ENCODE measurements at places on chromosomes 2 and 18.

DNA sequence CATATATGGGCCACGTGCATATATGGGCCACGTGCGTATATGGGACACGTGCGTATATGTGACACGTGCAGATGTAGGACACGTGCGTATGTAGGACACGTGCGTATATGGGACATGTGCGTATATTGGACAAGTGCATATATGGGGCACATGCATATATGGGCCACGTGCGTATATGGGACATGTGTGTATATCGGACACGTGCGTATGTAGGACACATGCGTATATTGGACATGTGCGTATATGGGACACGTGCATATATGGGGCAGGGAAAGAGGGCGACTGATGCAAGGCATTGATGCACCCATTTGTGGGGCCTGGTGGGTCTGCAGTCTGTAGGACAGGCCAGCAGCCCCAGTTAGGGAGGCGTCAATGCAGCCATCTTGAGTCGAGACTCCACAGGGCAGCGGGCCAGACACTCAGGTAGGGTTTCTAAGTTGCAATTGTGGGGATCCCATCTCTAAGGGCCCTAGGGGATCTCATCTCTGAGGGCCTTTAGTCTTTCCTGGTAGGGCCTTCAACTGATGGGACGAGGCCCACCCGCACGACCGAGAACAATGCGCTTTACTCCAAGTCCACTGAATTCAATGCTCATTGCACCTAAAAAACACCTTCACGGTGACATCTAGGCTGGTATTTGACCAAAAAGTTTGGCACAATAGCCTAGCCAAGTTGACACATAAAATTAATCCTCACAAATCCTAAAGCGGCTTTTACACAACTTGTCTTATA lies 92.3 kb upstream of the ZNF516 start:
- no peak for DNase-seq

DNA sequence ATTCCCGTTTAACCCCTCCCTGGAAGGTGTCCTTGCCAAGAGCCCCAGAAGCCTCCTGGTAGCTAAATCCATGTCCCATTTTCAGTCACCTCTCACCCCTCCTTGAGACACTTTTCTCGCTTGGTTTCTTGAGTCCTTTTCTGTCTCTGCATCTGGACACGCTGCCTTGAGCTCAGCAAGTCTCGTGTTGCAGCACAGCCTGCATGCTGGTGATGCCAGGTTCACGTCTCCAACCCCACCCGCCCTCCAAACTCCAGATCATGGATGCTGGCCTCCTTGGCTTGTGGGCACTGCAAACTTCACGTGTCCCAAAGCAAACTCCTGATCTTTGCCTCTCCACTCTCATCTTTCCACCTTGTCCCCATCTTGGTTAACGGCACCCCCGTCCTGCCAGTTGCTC lies 39.3 kb downstream of the CENPO start:
- no peak for DNase-seq

DNA sequence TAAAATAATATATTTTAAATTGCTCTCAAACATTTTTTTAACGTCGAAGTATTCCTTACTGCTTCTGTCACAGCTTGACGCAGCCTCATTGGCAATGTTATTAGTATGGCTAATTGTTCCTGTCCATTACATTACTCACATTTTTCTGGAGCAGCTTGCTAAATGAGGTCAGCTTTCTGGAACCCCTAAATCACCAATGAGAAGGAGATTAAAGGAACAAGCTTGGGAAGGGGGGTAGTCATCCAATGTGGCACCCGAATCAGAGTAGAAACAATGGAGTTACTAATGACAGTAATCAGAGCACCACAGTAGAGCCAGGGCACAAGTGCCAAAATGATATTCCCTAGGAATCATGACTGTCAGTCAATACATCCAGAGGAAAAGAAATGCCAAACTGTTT lies 5.1 kb downstream of the NEUROD1 start:
- DNase-seq = no peak

- DNase-seq = no peak
Measured at GRCh38 chr2:113877711-113878598, 11.9 kb upstream of the ACTR3 start.

- no peak for DNase-seq
Measured at GRCh38 chr2:20291106-20291564, 59.5 kb downstream of the PUM2 start.

DNA sequence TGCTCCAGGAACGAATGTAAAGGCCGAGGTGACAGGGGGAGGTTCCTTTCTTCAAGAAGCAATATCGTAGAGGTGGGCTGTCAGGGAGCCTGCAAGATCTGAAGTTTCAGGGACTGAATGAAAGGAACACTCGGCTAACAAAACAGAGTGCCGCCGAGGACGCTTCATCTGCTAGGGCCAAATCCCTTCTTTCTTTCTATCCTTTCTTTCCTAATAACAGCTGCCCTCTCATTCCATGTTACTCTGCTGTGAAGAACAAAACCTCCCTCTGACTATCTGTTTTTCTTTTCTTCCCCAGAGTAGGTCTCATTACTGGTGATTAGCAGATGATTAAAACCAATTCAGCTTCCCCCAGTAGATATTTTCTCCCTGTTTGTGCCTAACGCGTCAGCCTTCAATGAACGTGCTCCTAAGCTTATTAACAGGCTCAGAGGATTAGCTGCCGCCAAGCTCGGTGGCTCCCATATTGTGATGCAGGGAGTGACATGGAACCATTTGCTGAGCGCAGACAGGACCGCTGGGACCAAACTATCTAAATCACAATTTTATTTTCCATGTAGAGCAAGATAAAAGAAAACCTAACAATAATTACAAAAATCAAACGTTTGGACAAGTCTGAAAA lies 414.6 kb downstream of the TMEM182 start:
- no peak for DNase-seq

GRCh38 chr18:58300867-58301266 lies 256.8 kb downstream of the NEDD4L start:
- DNase-seq = no peak

GRCh38 chr2:95086017-95086416 lies 35.6 kb downstream of the MRPS5 start:
- DNase-seq = no peak

DNA sequence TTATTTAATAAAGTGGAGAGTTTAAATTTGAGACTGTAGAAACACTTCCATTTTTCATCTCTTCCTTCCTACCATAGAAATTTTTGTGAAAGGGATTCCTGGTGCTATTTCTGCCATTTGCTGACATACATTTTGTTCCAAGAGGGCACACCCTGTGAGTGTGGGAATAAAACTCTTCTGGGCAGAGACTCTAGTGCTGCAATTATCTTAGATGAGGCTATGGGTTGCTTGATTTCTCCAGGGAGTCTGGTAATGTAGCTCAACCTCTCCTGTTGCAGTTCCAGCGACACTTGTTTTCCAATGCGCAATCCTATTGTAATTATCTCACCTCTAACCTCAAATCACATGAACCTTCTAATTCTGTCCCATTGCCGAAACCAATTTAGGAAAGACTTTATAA lies 60.1 kb upstream of the ZSWIM2 start:
- DNase-seq = no peak

DNA sequence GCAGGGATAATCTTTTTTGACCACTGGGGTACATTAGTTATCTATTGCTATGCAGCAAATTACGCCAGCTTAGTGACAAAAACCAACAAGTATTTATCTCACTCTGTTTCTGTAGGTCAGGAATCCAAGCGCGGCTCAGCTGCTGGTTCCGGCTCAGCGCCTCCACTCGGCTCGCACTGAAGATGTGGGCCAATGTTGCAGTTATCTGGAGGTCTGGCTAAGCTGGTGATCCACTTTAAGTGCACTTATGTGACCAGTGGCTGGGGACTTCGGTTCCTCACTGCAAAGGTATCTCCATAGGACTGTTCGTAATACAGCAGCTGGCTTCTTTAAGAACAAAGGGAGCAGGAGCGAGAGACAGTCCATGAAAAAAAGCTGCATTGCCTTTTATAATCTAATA lies 591.9 kb downstream of the TMEM182 start:
- no peak for DNase-seq

DNA sequence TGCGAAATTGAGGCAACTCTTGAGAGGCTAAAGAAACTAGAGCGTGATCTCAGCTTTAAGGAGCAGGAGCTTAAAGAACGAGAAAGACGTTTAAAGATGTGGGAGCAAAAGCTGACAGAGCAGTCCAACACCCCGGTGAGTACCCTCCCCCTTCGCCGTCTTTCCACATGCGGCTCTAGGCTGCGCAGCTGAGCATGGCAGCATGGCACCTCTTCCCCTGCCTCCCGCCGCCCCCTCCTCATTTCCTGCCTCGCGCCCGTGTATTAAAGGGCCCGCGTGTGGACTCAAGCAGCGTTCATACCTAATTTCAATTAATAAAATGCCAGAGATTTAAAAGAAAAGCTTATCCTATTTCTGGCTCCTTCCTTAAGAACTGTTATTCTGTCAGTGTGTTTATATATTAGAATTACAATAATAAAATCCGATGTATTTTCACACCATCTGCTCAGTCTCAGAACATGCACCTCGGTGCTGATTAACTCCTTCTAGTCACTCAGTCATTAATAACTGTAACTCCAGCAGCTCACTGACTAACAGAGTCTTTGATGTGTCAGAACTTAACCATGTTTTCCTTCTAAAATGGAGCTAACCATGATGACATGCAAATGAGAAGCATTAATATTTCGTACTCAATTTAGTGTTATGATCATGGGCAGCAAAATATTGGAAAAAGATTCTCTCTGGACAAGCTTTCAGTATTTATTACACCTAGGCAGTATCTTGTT lies 137.4 kb upstream of the CDCA7 start:
- DNase-seq = no peak

GRCh38 chr2:185291035-185291647 lies 447.5 kb upstream of the FSIP2 start:
- no peak for DNase-seq

DNA sequence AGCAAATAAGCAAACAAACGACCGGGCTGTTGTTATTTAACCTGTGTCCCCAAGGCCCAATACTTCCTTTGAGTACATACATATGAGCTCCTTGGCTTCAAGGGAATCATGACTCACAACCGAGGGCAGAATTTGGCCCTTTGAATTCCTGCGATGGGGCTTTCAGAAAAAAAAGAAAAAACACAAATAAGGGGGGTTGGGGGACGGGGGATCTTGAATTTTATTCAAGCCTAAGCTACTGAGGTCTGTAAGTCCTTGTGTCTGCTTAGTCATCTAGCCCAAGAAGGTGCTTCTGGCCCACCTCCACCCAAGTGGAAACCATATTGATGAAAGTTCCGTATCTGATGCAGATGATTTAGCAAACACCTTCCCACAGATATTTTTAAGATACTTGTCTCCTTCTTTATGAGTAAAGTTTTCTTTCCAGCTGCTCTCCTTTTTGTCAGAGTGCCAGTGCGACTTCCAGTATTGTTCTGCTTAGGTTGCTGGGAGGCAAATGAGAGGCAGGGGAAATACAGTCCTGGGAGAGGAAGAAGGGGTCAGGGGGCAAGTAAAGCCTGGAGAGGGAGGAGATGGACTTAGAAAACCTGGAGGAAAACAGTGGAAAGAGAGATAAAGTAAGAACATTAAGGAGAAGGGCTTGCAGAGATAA lies 169.6 kb downstream of the ZEB2 start:
- DNase-seq = no peak

DNA sequence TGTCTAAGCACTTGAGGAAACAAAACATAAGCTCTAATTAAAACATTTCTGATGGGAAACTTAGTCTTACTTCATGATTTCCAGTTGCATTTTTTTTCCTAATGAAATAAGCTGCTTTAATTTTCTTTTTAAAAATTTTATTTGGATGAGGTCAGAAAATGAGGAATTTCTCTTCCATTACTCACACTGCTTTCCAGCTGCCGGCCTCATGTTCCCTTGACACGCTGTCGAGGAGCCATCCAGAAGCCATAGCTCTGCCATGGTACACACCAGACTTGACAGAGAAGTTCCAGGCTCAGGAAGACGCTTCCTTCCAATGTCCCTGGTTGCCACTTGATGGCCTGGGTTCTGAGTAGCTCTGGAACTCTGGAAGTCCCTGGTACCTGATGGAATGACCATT lies 12.1 kb upstream of the MAPRE2 start:
- DNase-seq = no peak

DNA sequence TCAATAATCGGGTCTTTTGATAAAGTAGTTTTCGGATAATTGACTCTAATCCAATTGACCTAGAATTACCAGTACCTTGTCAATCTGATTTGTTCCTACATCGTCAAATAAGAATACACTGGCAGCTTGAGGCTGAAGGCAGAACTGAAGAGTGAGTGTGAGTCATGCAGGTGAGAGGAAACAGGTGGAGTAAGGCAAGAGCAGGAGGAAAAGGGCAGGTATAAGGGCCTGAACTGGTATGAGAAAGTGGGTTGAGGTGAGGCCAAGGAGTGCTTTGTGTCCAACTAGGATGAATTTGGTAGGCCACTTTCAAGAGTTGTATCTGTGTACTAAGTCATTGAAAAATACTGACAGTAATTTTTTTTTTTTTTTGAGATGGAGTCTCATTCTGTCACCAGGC lies 186.0 kb downstream of the ZNF385B start:
- DNase-seq = no peak

- no peak for DNase-seq
Measured at GRCh38 chr2:128263902-128264331, 54.8 kb downstream of the HS6ST1 start.

DNA sequence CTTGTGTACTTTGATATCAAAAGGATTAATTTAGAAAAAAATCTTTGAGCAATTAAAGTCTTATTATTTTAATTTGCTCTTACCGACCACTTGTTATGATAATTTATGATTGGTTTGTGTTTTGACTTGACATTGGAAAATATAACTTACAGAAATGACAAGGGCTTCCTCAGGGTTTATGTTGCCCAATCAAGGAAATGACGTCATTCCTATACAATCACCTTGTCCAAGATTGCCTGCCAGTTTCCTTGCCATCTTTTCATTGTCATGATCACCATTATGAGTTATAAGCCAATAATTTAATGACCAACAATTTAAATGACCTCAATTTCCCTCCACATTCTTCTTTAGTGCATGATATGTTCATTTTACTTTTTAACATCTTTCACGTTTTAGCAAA lies 351.8 kb upstream of the TMEFF2 start:
- DNase-seq = no peak

- DNase-seq = no peak
Measured at GRCh38 chr2:118176601-118177000, 88.3 kb downstream of the INSIG2 start.

GRCh38 chr2:57918126-57918525 lies 128.5 kb upstream of the VRK2 start:
- DNase-seq = no peak

DNA sequence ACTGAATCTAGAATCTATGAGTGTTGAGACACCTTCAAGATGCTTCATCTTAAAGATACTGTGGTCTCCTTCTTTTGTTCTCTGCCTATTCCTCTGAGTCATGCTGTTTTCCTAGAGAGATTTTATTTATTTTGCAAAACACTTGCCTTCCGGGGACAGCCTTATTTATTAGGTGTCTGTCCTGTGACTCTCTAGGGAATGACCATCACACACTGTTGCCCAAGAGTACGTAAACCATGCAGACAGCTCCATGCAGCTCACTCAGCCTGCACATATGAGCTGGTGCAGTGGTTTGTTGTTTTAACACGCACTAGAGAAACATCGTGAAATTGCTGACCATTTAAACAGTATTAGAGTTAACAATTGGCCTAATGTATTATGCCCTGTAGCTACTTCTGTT lies 12.4 kb upstream of the ADCYAP1 start:
- no peak for DNase-seq

GRCh38 chr18:74916773-74917393 lies 292.1 kb downstream of the PTGR3 start:
- no peak for DNase-seq
